ENCODE measurements at places on chromosomes 1 and 21. TPM values are rescaled to one million over a fixed set of nuclear protein-coding genes. Genes with fewer than 3 reads are reported as not detected.
A peak's percentile ranks its signal among the peaks of the same experiment; 100 is the strongest.

DNA sequence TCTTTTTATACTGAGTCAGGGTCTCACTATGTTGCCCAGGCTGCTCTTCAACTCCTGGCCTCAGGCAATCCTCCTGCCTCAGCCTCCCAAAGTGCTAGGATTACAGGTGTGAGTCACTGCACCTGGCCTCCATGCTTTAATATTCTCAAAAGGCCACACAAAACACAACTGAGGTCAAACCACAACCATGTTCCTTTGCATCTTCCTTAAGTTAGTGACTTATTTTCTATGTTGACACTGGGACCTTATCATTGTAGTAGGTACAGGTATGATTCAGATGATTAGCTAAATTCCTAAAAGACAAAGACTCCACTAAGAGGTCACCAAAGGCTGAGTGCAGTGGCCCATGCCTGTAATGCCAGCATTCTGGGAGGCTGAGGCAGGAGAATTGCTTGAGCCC lies 131.9 kb upstream of the ATP1B1 start:
- DNase-seq: no peak

DNA sequence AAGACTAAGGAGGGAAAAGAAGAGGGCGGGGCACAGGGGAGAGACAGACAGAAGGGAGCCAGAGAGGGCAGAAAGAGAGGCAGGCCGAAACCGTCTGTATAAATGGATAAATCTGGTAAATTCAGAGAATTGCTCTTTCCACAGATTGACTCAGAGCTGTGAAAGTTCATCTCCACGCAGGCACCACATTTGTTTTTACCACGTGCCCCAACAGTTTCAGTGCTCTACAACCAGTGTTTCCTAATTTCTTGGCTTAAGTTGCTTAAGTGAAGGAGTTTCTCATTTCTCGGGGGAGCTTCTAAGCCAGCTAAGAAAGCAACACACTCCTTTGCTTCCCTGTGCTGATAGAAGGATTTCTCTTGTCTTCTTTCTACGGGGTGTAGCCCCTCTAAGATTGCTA lies 87.1 kb downstream of the ENAH start:
- no peak for DNase-seq

DNA sequence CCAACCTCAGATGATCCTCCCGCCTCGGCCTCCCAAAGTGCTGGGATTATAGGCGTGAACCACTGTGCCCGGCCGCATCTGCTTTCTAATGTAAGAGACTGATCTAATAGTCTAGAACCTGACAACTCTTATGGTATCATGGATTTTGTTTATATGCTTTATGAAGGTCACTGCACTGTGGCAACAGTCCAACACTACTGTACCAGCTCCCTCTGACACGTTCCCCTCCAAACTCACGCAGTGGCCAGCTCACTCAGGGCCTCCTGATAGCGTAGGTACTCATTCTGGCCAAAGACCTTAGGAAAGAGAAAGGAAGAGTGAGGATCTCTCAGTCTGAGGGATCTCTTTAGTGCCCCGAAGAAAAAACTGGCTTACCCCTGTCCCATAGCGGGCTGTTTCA lies 6.0 kb upstream of the CFAP141 start:
- DNase-seq: no peak

GRCh38 chr1:202251424-202252256 lies 58.0 kb downstream of the LGR6 start:
- DNase-seq: no peak

DNA sequence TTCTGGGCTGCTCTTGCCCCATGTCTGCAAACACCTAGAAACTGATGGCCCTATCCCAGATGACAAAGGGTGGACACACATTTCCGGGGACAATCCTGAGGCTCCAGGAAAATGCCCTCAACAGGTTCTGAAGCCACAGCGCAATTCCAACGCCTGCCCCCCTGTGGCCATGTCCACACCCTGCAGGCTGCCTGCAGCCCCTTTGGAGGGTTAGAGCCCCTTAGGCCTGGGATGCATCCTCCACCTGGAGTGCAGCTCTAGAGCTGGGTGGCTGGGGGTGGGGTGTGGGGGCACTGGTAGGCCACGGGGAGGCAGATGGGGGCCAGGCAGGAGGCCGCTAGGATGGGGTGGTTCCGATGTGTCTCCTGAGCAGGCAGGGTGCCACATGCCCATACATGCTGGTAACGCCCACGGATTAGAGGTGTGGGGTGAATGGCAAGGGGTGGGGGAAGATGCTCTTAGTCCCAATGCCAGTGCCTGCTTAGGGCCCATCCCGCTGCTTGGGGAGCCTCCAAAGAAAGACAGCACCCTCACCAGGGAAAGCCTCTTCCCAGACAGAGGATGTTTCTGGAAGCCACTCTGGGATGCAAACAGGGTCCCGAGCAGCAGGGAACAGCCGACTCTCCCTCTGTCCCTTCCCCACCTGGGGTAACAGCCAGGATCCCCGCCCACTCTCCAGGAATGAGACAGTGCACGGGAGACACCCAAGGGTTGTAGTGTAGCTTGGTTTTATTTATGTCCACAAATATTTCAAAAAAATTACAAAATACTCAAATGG lies 34.0 kb downstream of the SLC45A1 start:
- no peak for DNase-seq

DNA sequence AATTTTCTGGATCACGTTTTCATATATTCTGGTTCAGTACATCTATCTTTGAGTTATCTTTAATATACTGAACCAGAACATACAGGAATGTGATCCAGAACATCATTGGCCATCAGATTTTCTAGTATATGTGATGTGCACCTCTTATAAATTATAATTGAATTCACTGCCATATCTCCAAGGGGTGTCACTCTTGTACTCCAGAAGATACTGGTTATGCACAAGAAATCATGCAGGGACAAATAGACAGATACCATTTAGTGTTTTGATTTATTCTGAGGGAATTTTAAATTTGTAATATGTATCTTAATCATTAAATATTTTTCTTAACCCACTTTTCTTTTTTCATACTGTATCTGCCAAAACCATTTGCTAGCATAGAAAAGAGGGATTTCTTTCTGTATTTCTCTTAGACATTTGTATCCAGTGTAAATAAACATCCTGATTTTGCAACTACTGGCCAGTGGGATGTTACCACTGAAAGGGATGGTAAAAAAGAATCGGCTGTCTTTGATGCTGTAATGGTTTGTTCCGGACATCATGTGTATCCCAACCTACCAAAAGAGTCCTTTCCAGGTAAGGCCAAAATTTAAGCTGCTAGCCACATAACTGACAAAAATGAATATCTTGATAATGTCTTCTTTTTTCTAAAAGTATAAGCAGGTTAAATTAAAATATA lies 16.7 kb downstream of the FMO3 start:
- no peak for DNase-seq

Gene C4BPB
- total RNA-seq: 0.23 TPM

DNA sequence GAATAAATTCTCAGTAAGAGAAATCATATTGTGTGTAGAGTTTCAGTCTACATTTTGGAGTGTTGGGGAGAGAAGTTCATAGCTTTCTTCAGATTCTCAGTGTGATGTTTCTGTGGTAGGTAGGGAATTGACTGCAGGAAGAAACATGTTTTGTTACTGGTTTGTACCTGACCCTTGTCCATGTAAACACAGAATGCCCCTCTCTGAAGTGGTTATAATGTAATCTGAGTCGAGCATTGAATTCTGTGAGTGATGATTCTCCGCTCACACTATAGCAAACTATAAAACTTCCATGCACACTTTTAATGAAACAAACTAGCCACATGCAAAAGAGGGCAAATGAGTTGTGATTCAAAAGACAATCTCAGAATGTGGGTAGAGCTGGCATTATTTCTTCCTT lies 433.2 kb downstream of the USP25 start:
- DNase-seq: no peak

Gene MNDA
- not detected for total RNA-seq

Gene SIPA1L2
- 3.4 TPM for total RNA-seq

DNA sequence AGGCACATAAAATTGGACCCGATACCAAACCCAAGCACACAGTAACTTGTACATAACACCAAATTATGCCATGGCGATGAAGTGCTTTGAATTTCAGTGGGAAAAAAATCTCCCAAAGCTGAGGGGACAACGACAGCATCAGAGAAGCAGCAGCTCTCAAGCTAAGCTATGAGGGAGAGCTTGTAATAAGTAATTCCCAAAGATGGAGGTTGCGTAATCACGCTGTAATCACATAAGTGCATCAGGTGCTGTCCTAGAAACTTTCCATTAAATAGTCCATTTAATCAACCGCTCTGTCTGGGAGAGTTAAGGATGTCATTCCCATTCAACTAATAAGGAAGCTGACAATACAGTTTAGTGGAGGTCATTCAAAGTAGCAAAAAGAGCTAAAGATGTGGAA lies 37.6 kb upstream of the KRTAP19-8 start:
- DNase-seq: no peak

DNA sequence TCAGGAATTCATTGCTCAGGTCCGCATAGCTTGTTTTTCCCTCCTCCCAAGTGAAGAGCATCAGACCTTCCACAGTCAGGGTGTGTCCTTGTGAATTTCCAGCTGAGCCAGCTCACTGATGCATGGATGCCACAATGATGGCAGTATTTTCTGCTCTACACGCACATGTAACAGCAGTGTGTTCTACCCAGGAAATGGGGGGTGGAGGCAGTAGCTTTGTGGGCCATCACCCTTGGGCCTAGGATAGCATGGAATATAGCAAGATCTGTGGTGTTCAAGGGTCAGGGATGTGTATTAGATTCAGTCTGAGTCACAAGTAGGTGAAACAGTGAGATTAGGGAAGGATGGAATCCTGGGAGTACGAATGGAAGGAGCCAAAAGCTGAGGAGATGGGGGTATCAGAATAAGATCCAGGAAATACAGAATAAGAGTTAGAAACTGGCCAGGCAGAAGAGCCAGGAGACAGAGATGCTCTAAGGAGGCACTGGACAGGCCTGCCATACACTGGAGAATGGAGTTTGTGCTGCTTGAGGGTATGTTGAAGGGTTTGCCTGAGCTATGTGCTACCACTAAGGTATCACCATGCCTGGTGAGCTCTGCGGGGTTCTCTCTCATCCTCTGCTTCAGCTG lies 90.6 kb upstream of the CNIH3 start:
- no peak for DNase-seq

GRCh38 chr1:168386949-168387586 lies 106.4 kb downstream of the TBX19 start:
- peak; percentile 62 for DNase-seq

Gene MANEAL
- 1.1 TPM for total RNA-seq

Gene KIF17
- total RNA-seq: 0.09 TPM

- DNase-seq: no peak
Observed at GRCh38 chr1:41856944-41857285, 61.8 kb downstream of the HIVEP3 start.

- no peak for DNase-seq
Observed at GRCh38 chr1:56533621-56534020, 45.7 kb downstream of the PLPP3 start.

DNA sequence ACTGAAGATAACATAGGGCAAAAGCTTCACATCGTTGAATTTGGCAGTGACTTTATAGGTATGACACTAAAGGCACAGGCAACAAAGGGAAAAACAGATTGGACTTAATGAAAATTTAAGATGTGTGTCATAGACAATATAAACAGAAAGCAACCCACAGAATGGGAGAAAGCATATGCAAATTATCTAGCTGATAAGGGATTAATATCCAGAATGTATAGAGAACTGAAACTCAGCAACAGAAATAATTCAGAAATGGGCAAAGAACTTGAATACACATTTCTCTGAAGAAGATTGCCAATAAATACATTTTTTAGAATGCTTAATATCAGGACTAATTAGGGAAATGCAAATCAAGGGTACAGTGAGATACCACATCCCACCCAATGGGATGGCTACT lies 55.2 kb upstream of the ANGPTL1 start:
- no peak for DNase-seq

Gene APCS
- not detected for total RNA-seq

DNA sequence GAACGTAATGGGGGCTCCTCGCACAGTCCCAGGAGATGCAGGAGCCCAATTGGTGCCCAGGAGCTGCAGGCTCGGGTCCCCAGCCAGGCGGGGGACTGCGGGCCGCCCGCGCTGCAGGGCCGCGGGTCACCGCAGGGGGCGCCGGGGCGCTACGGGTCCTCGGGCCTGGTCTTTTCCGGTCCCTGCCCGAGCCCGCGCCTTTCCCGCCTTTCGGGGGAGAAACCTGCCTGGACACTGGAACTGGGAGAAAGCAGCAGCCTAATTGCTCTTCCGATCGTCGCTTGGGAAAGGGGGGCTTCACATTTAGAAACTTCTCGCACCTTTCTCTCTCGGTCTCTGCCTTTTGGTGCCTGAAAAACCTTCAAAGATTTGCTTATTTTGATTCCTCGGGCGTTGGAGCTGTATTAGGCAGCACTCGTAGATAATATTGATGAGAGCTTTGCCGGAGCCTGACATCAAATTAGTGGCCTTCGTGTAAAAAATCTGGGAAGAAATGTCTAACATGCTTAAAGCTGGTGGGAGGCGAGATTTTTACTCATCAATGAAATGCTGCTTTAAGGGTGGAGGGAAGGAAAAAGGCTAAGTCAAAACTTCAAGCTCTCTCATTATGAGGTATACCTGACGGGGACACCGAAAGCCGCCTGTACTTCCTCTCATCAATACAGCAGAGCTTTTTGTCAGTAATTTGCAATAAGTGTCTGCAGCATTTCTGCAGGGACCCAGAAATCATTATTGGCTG lies 12.6 kb upstream of the BARHL2 start:
- DNase-seq: no peak

DNA sequence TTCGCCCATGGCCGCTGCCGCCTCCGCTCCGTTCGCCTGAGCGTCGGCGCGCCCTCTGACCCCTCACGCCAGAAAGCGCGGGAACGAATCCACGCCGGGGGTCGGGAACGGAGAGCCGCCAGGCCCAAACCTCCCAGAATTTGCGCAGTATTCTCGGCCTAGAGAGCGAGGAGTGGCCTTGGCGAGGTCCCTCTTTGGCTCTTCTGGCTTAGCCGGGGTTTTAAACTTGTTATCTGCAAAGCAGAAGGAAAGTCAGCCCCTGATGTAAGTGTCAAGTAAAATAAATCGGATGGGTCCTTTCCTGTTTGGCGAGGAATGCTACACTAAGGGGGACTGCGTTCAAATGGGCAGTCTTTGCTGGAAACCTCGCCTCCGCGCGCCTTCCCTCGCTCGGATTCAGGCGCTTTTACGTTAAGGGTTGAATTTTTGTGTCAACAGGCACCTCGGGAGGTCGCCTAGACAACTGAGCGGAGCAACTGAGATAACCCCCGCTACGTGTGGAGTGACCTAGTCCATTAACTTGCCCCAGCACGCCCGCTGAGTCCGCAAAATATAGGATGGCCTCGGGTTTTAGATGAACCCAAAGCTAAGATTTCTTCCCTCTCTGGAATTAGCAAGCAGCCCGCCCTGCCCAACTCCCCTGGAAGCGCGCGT lies 1.1 kb downstream of the HSF2BP start:
- no peak for DNase-seq

Gene FCGR3B
- total RNA-seq: not detected

GRCh38 chr1:155136748-155137147 lies 1.1 kb downstream of the SLC50A1 start:
- DNase-seq: no peak

DNA sequence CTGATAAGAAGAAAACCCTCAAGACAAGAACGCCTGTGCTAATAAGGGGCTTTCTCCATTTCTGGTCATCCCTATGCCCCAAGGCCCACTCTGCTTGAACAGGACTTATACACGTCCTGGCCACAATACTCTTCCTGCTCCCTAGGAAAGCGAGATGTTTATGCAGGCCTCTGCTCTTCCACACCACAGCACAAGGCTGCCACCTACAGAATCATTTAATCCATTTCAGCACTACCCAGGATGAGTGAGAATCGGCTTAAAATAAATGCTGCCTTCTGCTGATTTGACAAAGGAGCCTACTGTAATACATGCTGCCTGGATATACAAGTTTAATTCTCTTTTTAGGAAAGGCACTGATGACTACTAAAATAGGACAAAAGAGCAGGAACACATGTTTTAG lies 29.4 kb downstream of the FRRS1 start:
- DNase-seq: no peak

Gene PPFIA4
- 33.4 TPM for total RNA-seq
